ENCODE measurements at places on chromosomes 1 and 21. TPM values are rescaled to one million over a fixed set of nuclear protein-coding genes. Genes with fewer than 3 reads are reported as not detected.

DNA sequence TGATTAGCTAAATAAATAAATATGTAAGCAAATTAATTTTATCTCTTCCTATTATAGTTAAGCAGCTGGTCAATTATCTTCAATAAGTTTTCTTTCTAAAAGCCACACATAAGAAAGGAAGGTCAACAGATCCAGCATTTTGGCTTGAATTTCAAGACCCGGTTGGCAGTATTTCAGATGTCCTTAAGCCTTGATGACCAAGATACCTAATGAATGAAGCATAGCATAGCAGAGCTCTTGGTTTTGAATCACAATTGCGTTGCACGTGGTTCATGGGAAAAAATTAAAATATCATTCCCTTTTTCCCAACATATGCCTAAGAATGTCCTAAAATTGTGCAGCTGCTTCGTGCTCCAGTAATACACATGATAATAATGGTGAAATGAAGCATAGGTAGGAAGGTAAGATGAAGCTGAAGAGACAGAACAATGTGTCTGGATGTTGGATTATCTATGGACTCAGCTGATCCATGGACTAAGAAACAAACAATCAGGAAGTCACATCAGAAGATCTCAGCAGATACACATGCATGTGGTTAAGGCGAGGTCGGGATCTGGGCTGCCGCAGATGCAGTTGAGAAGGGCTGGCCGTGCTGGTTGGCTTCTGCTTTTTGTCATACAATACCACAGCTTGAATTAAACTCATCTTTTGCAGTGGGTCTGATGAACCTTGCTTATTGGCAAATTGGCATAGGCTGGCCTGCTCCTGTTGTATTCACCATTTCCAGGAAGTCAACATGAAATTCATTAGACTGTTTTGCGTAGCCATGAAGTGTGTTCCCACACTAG is 284.9 kb upstream of the RUNX1 start:
- no peak for DNase-seq

DNA sequence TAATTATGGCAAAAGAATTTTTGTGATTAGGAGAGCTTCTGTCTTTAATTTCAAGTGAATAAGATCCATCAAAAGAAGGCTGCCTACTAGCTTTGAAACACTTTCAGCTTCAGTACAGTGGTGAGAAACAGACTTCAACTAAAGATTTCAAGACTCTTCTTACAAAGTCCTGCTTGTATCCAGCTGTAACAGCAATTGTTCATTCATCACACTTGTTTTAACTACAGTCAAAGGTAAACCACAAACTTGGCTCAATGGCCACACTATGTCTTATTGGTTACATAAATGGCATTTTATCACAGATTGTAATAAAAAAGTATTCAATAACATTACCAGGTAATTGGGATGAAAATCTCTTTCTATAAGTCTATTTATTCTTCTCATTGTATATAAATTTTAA is 59.2 kb downstream of the WARS2 start:
- DNase-seq: no peak

GRCh38 chr1:175237389-175237788 is 44.8 kb upstream of the KIAA0040 start:
- no peak for DNase-seq

- DNase-seq: no peak
Measured at GRCh38 chr1:52994656-52995055, 67.4 kb upstream of the PODN start.

GRCh38 chr1:167674156-167674555 is 44.1 kb downstream of the RCSD1 start:
- DNase-seq: no peak

DNA sequence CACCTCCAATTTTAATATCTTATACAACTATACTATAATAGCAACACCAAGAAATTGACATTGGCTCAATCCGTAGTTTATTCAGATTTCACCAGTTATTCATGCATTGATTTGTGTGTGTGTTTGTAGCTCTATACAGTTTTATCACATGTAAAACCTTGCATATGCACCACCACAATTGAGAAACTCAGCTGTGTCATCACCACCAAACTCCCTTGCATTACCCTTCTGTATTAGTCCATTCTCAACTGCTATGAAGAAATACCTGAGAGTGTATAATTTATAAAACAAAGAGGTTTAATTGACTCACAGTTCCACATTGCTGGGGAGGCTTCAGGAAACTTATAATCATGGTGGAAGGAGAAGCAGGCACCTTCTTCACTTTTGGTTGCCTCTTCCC is 162.1 kb downstream of the PATJ start:
- no peak for DNase-seq

DNA sequence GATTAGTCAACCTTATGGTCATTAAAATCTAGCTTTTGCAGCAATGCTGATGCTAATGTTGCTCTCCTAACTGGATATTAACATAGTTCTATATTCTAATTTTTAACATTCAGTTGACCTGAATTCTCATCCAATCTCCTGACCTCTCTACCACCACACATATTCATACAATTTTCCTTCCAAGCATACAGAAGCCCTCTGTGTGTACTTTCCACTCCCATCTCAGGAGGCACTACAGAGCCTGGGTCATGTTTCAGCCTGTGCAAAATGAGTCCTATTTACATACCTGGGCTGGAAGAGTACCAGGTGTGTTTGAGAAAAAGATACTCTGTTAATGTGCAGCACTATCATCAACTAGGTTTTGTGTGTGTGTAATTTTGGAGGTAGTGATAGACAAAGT is 486.3 kb downstream of the NEGR1 start:
- no peak for DNase-seq

DNA sequence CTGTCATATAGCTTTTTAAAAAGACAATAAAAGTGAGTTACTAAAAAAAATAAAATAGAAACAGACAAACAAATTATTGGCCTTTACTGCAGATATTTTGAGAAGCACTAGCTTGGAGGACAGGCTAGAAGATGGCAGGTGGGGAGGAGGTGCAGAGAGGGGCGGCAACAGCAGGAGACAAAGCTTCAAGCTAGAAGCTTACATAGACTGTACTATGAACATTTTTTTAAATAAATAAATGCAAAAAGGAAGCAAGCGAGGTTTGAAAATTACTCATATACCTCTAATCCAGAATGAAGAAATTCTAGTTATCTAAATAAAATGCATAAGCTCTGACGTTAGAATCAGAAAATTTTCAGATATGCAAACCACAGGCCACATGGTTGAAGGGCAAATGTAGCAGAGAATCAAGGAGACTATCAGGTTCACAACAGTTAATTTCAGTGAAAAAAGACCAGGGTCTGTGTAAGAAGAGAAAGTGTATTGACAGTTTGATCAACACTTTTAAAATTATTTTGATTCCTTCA is 54.9 kb downstream of the NRIP1 start:
- DNase-seq: no peak

DNA sequence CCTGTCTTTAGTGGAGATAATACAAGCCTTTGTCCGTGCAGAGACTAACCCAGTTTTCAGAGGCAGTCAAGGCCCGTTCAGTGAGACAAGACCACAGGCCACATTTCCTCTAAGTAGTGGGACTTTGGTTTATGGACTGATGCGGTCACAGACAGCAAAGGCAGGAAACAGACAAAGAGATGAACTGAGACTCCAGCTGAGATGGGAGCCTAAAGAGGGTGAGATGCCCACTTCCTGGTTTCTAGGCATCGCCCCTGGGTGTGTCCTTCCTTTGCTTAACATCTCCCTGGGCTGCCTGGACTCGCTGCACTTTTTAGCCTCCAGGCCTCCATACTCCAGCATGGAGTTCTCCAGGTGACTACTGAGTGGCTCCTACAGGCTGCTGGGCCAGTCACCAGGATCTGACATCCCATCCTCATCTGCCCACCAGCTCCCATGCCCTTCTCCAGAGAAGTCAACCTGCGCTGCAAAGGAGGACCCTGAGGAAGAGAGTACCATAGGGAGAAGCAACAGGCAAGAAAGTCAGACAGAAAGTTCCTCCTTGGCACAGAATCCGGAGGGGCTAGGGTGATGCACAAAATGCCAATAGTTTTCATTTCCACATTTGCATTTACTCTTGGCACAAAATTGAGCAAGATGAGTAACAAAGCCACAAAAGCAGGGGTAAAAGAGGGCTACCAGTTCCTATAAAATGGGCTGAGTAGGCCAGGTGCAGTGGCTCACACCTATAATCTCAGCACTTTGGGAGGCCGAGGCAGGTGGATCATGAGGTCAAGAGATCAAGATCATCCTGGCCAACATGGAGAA is 15.1 kb downstream of the THEMIS2 start:
- DNase-seq: no peak

- no peak for DNase-seq
Measured at GRCh38 chr21:38861056-38861455, 55.3 kb downstream of the ETS2 start.

GRCh38 chr1:55747408-55747841 is 532.3 kb upstream of the USP24 start:
- no peak for DNase-seq

DNA sequence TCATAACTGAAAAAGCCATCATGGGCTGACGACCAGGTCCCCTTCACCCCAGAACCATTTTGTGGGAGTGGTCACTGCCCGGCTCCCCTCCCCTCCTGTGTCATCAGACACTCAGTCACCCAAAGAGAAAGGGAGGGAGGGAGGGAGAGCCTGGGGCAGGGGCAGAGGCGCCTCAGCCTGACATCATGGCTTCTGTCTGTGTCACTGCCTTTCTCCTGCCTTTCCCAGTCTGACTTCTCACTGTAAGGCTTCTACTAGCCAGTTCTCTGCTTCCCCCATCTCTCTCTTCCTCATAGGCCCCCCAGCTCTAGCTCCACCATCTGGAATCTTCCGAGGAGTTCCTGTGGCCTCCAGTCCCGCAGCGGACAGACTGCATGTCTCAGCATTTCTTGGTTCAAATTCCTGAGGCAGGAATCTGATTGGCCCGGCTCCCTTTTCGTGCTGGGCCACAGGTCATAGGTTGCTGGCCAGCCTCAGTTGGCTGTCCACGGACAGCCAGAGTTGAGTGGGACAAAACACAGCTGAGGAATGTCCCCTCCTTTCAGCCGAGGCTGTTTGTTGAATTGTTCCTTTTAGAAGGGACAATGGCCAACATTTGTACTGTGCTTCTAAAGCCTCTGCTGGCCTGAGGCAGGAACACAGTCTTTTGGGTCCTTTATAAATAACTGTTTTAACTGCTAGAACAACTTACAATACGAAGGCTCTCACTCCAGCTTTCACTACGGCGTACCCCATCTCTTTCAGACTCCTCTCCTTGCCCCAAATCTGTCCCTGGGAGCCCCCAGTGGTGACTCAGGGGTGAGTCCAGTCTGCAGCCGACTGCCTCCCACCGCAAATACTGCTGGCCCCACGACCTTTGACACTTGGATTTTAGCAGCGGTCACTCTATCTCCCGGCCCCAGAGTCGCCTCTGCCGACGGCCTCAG is 18.7 kb upstream of the KANK4 start:
- peak; percentile 20 for DNase-seq

INAVA gene
- polyA plus RNA-seq: 101 TPM

C8A gene
- 0.34 TPM for polyA plus RNA-seq

MYOC gene
- polyA plus RNA-seq: 0.60 TPM

KCNA3 gene
- polyA plus RNA-seq: 0.37 TPM

C1orf185 gene
- polyA plus RNA-seq: not detected

Data from large intestine (tissue), 12 donors.